ENCODE measurements at places on chromosomes 1 and 21.

DNA sequence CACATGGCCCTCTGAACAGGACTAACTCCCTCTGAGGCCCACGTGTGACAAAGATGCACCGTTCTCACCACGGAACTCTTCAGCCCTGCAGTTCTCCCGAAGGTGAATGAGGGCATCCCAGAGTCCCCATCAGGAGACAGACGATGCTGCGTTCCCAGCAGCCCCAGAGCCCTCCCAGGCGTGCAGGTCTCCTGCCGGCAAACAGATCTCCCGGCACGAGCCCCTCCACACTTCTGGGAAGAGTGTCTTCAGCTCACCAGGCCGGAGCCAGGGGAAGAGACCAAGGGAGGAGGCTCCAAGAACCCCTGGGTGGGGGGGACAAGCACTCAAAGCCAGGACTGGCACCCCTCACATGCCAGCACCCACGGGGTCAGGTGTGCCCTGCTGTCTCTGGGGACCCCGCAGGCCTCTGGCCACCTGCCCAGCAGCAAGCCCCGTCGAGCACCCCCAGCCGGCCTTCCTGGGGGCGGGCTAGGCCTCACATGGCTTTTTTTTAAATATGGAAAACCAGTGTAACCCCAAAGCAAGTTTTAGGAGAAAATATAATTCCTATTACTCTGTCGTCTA is 45.1 kb upstream of the TRAPPC10 start:
- DNase-seq = no peak

DNA sequence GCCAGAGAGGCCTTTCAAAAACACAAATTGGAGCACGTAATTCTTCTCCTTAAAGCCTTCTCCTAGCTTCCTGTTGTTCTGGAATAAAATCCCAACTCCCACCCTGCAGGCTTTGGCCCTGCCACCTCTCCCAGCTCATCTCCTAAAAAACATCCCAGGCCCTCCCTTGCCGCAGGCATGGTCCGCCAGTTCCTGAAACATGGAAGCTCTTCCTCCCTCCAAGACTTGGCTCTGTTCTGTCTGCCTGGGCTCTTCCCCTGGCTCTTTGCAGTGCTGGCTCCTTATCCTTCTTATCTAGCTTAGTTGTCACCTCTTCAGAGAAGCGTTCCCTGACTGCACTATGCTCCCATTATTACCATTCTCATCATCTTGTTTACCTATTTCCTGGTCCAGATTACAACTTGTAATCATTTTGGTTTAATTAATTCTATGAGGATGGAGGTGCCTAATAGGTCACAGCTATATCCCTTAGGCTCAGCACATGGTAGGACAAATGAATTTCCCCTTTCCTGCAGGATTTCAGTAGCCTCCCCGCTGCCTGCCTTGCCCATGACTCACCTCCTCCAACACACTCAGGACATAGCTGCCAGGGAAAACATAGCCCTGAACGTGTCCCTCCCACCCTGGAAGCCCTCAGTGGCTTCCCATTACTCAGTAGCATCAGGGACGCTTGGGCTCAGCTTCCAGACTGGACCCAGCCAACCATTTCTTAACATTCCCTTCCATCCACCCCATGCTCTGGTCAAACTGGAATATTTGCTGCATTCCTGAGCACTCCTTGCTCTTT is 15.7 kb upstream of the IGSF21 start:
- peak; percentile 43 for DNase-seq

DNA sequence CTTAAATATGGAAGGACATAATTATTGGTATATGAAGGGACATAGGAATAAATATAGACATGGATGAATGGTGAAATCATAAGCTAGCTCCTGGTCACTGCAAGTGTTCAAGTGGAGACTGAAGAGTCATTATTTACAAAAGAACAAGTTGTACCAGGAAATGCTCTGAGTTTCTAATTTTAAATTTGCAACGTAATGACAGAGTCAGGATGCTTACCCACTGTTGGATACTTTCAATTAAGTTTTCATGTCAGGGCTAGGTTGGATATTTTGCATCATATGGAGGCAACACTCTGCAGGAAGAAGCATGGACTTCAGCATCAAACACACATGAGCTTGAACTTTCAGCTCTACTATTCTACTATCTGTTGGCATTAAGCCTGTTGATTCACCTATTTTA is 499.6 kb upstream of the C1orf87 start:
- no peak for DNase-seq

DNA sequence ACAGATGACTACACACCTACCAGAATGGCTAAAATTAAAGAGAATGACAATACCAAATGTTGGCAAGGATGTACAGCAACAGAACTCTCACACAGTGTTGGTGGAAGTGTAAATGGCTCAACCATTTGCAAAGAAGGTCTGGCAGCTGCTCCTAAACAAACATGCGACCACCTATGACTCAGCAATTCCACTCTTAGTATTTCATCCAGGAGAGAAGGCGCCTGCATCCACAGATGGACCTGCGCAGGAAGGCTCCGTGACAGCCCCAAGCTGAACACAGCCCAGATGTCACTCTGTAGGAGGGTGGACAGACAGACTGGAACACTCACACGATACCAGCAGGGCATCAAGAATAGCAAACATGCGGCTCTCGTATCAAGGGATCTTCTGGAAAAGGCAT is 6.7 kb downstream of the PTTG1IP start:
- peak; percentile 67 for DNase-seq

GRCh38 chr1:200181861-200182260 is 154.4 kb downstream of the NR5A2 start:
- no peak for DNase-seq

- DNase-seq = no peak
Observed at GRCh38 chr1:191865479-191865878, 292.8 kb upstream of the RGS18 start.

DNA sequence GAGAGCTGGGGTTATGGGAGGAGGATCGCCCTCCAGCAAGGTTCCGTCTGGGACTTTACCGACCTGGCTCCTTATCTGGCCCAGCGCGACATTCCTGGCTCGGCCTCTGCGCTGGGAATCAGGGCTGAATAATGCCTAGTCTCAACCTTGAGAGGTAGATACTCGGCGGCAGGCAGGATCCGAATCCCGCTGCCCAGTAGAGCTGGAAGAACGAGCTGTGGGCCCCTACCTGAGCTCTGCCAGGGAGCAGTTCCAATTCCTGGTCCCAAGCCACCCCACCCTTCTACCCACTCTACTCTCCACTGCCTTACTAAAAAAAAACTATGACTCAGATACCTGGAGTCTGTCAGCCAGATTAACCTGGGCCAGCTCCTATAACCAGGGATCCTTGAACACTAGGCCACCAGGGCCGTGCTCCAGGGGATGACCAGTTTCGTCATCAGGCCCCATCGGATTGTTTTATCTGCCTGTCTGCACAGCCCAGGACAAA is 53.6 kb downstream of the RHBG start:
- DNase-seq = peak; percentile 86

DNA sequence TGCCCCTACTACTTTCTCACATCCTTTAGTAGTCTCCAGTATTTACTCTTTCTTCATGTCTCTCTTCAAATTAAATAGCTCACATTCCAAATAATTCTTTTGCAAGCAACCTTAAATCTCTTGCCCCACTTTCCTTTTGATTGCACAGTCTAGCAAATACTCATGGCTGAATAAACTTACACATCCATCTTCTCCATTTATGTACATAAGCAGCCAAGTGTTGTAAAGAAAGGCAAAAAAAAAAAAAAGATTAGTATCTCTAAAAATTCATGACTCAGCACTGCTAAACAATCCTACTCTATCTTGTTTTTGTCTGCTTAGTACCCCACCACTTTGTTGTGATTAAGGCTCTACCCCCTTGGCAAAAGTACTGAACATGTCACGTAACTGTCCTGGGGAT is 42.6 kb downstream of the F13B start:
- no peak for DNase-seq

- peak; percentile 81 for DNase-seq
Observed at GRCh38 chr21:45286671-45287437, 841 bp downstream of the POFUT2 start.

GRCh38 chr1:1069056-1069710 is 4.9 kb downstream of the RNF223 start:
- DNase-seq = peak; percentile 90

DNA sequence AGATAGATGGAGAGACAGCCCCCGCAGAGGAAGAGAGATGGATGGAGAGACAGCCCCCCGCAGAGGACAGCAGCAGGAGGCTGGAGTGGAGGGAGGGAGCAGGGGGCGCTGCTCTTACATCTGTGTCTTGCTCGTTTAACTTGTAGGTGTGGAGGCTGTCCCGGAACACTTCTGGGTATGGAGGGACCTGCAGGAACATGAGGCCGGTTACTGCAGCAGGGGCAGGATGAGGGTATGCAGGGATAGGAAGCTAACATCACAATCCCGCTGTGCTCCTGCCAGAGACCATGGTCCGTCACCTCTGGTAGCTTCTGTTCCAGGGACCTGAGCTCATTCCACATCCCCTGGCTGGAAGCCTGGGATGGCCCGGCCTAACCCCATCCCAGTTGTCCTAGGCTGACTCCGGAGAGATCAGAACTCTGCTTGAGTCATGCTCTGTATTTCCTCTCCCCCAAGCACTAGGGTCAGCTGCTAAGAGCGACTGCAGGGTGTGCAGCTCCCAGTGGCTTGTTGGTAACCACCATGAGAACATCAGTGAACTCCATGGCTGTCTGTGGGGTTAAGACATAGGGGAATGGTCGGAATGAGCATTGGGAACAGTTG is 36.7 kb upstream of the GOLT1A start:
- DNase-seq = no peak

GRCh38 chr1:243595527-243596210 is 254.4 kb downstream of the AKT3 start:
- no peak for DNase-seq

DNA sequence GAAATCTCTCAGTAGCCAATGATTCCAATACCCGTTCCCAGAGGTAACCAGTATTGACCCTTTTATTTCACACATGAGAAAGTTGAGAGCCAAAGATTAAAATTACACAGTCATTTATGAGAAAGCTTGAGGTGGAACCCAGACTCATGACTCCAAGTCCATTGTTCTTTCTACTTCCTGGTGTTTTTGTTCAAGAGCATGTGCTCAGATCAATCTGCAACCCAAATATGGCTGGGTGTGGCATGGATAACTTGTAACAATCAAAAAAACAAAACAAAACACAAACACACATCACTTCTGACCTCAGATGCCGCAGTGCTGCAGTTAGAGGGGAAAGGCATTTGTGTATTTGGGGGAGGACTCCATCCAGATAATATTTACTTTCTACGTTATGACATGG is 18.7 kb upstream of the ABCD3 start:
- DNase-seq = no peak

GRCh38 chr1:240232530-240232929 is 140.8 kb downstream of the FMN2 start:
- DNase-seq = no peak

GRCh38 chr1:225747566-225747965 is 30.1 kb upstream of the SRP9 start:
- DNase-seq = no peak

DNA sequence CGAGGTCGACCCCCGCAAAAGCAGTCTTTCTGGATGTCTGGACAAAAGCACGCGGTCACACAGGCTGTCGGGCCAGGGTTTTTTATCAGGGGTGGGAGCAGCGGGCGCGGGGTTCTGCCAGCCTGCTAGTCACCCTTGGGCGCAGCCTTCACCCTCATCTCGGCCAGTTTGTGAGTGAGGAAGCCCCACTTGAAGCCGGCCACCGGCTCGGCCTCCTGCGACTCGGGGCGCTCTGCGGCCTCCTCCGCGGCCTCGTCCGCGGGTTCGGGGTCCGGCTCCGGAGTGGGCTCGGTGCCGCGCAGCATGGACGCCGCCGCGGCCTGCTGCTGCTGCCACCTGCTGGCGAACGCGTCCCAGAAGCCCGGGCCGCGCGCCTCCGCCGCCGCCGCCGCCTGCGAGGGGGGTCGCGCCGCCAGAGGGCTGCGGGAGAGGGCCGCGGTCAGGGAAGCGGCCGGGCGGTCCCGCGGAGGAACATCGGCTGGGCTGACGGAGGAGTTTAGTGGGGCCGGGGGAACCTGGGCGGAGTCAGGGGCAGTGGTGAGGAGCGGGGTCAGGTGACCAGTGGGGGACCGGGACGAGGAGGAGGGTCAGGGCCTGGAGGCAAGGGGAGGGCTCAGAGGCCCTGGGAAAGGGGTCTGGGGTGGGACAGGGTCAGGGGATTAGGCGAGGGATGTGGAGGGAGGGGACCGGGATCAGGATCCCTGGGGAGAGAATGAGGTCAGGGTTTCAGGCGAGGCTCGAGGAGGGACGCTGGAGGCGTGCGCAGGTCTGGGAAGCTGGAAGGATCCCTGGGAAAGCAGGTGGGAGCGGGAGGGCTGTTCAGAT is 4.5 kb downstream of the C1orf232 start:
- peak; percentile 88 for DNase-seq

DNA sequence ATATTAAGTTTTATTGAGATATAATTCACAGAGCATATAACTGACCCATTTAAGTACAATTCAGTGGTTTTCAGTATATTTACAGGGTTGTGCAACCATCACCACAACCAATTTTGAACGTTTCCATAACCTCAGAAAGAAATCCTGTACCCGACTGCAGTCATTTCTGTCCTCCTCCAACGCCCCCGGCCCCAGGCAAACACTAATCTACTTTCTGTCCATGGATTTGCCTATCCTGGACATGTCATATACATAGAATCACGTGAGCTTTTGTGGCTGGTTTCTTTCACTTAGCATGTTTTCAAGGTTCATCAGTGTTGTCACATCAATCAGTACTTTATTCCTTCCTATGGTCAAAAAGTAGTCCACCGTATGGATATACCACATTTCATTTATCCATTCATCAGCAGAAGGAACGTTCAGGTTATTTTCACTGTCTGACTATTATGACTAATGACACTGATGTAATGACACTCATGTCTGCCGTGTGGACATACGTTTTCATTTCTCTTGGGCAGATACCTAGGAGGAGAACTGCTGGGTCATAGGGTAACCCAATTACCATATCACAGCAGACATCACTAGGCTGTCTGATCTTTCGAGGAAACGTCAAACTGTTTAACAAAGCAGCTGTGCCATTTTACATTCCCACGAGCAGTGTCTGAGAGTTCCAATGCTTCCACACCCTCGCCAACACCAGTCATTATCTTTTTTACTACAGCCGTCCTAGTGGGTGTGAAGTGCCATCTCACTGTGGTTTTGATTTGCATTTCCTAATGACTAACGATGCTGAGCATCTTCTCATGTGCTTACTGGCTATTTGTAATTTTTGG is 30.8 kb downstream of the MRPL37 start:
- DNase-seq = no peak

GRCh38 chr21:28821276-28822122 is 171.2 kb downstream of the LTN1 start:
- no peak for DNase-seq

- no peak for DNase-seq
Observed at GRCh38 chr21:31594279-31594678, 65.2 kb upstream of the SOD1 start.

- DNase-seq = no peak
Observed at GRCh38 chr21:34807146-34807880, 138.5 kb downstream of the CLIC6 start.
